ENCODE measurements at places on chromosomes 7 and 10.

- no peak for DNase-seq
Observed at GRCh38 chr10:55019439-55019838, 218.4 kb upstream of the PCDH15 start.

GRCh38 chr7:105853931-105854419 is 22.4 kb downstream of the ATXN7L1 start:
- no peak for DNase-seq

DNA sequence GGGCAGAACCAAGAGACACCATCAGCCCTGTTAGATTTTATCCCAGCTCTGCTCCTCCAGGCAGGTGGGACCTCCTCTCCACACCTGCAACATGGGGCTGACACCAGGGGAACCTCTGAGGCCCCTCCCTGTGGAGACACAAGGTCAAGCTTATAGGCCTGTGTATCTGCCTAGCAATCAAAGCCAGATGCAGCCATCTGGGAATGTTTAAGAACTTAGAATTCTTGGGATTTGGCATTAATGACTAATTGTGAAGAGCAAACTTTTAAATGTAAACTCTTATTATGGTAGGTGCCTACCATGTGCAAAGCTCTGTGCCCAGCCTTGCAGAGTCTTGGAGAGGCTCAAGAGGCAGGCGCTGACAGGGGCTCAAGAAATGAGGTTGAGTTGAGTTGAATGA is 52.1 kb downstream of the TBATA start:
- DNase-seq, result no peak

GRCh38 chr7:112272921-112273561 is 66.5 kb downstream of the ZNF277 start:
- DNase-seq, result no peak

DNA sequence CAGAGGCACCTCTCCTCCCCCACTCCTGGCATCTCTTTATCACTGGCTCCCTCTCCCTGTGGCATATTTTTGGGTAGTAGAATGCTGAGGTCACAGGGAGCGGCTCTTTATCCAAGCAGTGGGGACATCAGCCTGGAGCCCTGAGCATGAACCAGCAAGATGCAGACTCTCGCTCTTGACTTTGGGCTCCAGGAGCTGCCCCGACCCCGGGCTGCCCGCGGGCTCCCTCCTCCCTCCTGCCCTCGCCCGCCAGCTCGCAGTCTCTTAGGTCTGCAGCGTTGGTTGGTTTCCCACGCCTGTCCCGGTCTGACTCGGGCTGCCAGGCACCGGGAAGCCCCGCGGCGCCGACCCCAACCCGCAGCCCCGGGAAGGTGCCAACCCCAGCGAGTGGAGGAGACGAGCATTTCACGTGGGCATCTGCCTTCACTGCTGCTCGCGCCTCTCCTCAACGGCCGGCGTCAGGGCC is 1.3 kb downstream of the INSYN2A start:
- DNase-seq, result peak; percentile 11
